ENCODE measurements at places on chromosomes 13 and 19.

- no peak overlapping the region for H3K4me3 ChIP-seq
- no peak for DNase-seq
- H3K4me1 ChIP-seq, result no peaks in the 10 kb centered on the region
- H3K36me3 ChIP-seq, result peaks cover 15% of the 10 kb centered on the region
- peak overlapping the region; percentile 39 for H3K27ac ChIP-seq
These were observed 31.3 kb upstream of the USE1 start for GRCh38 chr19:17183858-17184321.

GRCh38 chr19:18119717-18120105, 22.1 kb downstream of the MAST3 start:
- H3K36me3 ChIP-seq, result no peaks in the 10 kb centered on the region
- DNase-seq, result no peak
- no peak overlapping the region for H3K27ac ChIP-seq
- peaks cover 19% of the 10 kb centered on the region for H3K4me1 ChIP-seq
- no peak overlapping the region for H3K4me3 ChIP-seq

- no peaks in the 10 kb centered on the region for H3K27me3 ChIP-seq
- peaks cover 67% of the 10 kb centered on the region for H3K36me3 ChIP-seq
- no peaks in the 10 kb centered on the region for H3K4me1 ChIP-seq
- H3K27ac ChIP-seq, result no peak overlapping the region
These were observed 8.0 kb downstream of the GPATCH1 start for GRCh38 chr19:33089010-33089409.

DNA sequence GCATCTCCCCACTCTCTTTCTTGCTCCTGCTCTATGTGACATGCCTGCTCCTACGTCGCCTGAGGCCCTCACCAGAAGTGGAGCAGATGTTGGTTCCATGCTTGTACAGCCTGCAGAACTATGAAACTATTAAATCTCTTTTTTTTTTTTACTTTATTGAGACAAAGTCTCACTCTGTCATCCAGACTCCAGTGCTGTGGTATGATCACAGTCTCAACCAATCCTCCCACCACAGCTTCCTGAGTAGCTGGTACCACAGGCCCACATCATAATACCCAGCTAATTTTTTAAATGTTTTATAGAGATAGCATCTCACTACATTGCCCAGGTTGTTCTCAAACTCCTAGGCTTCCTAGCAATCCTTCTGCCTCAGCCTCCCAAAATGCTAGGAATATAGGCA, 1067.7 kb downstream of the PCDH9 start:
- no peaks in the 10 kb centered on the region for H3K27me3 ChIP-seq
- no peak overlapping the region for H3K4me3 ChIP-seq
- DNase-seq, result no peak
- no peaks in the 10 kb centered on the region for H3K4me1 ChIP-seq
- no peaks in the 10 kb centered on the region for H3K36me3 ChIP-seq

DNA sequence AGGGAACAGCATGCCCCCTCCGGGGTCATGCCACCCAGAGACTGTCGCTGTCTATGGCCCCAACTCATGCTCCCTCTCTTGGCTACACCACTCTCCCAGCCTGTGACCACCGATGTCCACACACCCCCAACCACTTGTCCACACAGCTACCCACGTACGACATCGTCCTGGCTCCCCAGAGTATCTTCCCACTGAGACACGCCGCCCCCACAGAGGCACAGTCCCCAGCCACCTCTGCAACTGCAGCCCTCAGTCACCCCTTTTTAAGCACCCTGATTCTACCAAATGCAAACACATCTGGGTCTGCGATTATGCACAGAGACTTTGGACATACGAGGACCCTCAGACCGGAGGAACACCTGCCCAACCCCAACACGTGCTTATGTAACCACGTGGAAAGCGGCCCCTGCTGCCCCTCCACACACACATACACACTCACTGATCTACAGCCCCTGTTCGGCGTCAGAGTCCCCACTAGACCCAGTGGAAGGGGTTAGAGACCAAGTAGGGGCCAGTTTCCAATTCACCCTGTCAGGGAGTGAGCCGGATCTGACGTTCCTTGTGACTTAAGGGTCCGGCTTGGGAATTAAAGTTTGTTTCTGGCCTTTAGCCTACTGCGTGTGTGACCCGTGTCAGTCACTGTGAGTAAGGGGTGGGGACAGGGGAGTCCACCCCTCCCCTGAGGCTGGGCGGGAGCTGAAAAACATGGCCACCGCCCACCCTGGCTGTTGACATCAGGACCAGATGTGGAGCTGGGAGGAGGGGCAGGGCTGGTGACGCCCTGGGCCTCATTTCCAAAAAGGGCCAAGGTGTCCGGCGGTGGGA, 11.9 kb upstream of the AXL start:
- H3K4me1 ChIP-seq, result no peaks in the 10 kb centered on the region
- no peaks in the 10 kb centered on the region for H3K27me3 ChIP-seq
- H3K4me3 ChIP-seq, result no peak overlapping the region
- peak overlapping the region; percentile 38 for H3K27ac ChIP-seq
- DNase-seq, result no peak
- H3K36me3 ChIP-seq, result peaks cover 21% of the 10 kb centered on the region

- H3K36me3 ChIP-seq, result no peaks in the 10 kb centered on the region
- no peak overlapping the region for H3K4me3 ChIP-seq
- no peak overlapping the region for H3K27ac ChIP-seq
- no peaks in the 10 kb centered on the region for H3K4me1 ChIP-seq
- no peaks in the 10 kb centered on the region for H3K27me3 ChIP-seq
These were observed 8.9 kb upstream of the MAB21L1 start for GRCh38 chr13:35485424-35485823.

DNA sequence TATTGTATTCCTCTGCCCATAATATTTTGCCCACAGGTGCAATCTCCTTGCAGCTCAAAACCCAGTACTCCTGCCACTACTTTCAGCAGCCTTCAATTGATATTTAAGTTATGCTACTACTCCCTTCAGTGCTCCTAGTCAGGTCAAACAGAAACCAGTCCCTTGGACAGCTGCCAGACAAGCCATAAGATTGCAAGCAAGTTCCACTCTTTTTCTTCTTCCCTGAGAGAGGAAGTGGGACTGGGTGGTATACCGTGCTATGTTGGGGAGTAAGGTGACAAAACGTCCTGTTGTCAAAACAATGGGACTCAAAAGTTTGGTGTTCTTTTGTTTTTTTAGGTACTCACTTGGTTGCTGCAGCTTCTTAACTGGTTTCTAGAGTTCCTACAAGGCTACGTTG, 63.1 kb upstream of the FRY start:
- no peaks in the 10 kb centered on the region for H3K36me3 ChIP-seq
- no peak overlapping the region for H3K27ac ChIP-seq
- H3K4me1 ChIP-seq, result no peaks in the 10 kb centered on the region

DNA sequence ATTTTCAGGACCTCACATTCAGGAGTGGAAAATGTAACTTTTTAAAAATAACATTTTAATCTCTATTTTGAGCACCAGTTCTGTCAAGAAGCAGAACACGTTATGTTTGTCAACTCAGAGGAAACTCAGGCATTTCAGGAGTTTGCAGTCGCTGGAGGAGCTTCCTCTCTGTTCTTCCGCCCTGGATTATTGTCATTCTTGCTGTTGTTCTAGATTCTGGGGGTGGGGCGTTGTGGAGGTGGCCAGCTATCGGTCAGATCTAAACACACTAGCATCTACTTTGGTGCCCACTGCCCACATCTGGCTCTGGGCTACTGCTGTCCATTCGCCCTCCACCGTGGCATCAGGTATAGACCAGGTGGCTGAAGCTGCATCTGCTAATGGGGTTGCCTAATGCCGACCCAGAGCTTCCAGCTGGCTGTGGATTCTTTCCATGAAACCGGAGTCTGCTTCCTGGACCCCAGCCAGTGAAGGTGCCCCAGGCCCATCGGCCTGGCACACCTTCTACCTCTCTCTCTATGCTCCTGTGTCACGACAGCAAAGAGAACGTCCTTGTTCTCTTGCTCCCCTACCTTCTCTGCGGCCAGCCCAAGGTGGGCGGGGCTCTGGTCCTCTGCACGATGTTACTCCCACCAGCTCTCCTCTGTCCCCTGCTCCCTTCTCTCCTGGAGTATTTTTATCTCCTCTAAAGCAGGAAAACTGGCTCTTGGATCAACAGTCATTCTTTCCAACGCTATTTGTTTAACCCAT, 36.7 kb upstream of the DGKH start:
- DNase-seq, result no peak
- H3K27ac ChIP-seq, result no peak overlapping the region
- peak overlapping the region; percentile 32 for H3K4me3 ChIP-seq

DNA sequence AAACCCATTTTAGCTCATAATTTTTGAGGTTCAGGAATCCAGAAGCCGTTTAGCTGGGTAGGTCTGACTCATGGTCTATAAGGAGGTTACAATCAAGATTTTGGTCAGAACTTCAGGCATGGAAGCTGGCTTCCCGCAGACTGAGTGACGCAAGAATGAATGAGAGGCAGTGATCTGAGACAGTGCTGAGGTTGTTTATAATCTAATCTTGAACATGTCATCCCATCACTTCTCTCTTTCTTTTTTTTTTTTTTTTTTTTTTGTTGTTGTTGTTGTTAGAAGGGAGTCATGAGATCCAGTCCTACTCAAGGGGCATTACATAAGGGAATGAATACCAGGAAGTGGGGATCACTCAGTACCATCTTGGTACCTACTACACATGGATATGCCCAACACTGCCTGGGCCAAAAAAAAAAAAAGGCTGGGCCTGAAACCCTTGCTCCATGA, 217.4 kb downstream of the DLEU7 start:
- no peak overlapping the region for H3K27ac ChIP-seq
- DNase-seq, result no peak
- no peaks in the 10 kb centered on the region for H3K27me3 ChIP-seq
- H3K4me1 ChIP-seq, result no peaks in the 10 kb centered on the region
- H3K36me3 ChIP-seq, result no peaks in the 10 kb centered on the region
- no peak overlapping the region for H3K4me3 ChIP-seq

DNA sequence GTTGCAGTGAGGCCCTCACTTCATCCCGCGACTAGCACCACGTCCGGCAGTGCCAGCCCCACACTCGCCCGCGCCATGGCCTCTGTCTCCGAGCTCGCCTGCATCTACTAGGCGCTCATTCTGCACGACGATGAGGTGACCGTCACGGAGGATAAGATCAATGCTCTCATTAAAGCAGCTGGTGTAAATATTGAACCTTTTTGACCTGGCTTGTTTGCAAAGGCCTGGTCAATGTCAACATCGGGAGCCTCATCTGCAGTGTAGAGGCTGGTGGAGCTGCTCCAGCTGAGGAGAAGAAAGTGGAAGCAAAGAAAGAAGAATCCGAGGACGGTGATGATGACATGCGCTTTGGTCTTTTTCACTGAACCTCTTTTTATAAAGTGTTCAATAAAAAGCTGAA, 48.6 kb downstream of the NLRP12 start:
- no peak overlapping the region for H3K4me3 ChIP-seq
- H3K27me3 ChIP-seq, result no peaks in the 10 kb centered on the region
- H3K36me3 ChIP-seq, result no peaks in the 10 kb centered on the region
- H3K27ac ChIP-seq, result no peak overlapping the region
- H3K4me1 ChIP-seq, result no peaks in the 10 kb centered on the region

- no peaks in the 10 kb centered on the region for H3K4me1 ChIP-seq
- H3K27ac ChIP-seq, result no peak overlapping the region
- DNase-seq, result no peak
- H3K27me3 ChIP-seq, result no peaks in the 10 kb centered on the region
- no peaks in the 10 kb centered on the region for H3K36me3 ChIP-seq
These were observed 37.7 kb downstream of the CNMD start for GRCh38 chr13:52701728-52702465.

DNA sequence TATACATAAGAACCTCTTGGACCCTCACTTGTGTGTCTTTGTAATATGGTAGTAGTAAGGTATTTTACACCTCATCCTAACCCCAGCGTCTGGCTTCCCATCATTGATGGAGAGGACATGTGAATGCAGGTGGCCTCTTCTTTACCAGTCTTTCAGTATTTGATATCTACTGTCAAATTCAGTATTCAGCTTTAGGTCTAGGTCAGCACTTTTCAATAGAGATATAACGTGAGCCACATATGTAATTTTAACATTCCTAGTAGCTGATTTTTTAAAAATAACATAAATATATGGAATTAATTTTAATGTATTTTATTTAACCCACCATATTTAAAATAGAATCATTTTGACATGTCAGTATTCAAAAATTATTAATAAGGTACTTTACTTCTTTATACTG, 2.9 kb downstream of the RAP2A start:
- H3K36me3 ChIP-seq, result no peaks in the 10 kb centered on the region
- H3K27me3 ChIP-seq, result no peaks in the 10 kb centered on the region
- H3K27ac ChIP-seq, result no peak overlapping the region
- no peak for DNase-seq
